ENCODE measurements at places on chromosomes 6 and 20.

- no peak for DNase-seq
Measured at GRCh38 chr6:31125162-31125561, 4.9 kb upstream of the CDSN start.

DNA sequence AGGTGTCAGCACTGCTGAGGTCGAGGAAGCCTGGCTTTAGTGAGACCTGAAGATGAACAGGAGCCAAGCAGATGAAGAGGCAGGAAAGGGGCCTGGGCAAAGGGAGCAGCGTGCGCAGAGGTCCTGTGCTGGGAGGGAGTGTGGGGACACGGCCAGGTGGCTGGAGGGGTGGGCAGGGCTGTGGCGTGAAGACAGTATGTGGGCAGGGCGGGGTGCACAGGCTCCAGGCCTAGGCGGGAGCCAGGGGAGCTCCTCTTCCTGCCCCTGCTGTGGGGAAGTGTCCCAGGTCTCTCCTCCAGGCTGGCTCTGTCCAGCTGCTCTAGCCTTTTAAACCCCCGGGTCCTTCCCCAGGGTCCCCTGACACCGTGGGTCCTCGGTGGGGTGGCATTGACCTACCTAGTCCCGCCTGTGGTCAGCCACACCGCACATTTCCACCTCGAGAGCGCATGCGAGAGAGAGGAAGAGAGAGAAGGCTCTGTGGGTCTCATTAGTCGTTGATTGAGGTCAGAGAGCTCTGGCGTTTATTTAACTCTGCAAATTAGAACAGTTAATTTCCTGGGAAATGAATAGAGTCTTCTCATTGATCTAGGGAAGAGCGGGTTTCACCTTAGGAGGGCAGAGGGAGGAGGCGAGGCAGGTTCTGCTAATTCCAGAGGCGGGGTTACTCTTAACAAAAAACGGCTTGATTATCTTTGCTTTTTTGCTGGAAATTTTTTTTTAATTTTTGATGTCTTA is 68.8 kb downstream of the CDH4 start:
- DNase-seq: no peak

DNA sequence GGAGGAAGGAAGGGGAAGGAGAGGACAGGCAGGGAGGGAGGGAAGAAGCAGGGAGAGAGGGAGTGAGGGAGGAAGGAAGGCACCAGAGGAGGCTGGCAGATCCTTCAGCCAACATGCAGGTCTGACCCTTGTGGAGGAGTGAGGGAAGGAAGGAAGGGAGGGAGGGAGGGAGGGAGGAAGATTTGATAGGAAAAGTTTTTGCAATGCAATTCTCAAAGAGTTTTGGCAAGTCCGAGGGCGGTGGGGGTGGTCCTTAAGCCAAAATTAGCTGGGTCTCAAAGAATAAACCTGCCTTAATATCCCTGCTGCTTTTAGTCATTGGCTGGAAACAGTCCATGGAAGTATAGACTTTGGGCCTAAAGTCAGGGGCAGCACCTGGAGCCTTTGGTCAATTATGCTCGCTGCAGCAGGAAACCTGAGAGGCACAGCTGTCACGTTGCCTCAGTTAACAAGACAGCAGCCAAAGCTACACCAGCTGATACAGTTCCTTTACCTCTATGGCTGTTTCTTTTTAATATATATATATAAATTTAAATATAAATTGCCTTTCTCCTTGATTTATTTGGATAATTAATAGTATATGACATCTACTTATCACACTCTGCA is 115.7 kb upstream of the RALGAPA2 start:
- DNase-seq: no peak

DNA sequence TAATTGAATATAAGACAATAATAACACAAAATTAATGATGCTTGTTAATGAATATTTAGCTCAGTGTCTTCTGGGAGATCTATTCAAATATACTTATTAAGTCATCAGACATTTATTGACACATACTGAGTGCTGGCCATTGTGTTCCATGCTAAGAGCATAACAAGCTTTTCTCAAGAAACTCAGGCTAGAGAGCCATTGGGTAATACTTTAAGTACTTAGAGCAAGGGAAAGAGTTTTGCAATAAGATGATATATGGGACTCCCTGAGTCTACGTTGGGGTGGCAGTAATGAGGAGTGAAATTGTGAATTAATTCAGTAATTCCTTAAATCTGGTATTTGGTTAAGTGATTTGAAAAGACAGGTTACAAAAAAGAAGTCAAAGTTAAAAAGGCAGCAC is 11.1 kb downstream of the TMEM200A start:
- no peak for DNase-seq

- DNase-seq: no peak
Measured at GRCh38 chr6:111590209-111590980, 15.3 kb downstream of the TRAF3IP2 start.

GRCh38 chr20:20931632-20932031 is 174.5 kb downstream of the LINC00237 start:
- no peak for DNase-seq

DNA sequence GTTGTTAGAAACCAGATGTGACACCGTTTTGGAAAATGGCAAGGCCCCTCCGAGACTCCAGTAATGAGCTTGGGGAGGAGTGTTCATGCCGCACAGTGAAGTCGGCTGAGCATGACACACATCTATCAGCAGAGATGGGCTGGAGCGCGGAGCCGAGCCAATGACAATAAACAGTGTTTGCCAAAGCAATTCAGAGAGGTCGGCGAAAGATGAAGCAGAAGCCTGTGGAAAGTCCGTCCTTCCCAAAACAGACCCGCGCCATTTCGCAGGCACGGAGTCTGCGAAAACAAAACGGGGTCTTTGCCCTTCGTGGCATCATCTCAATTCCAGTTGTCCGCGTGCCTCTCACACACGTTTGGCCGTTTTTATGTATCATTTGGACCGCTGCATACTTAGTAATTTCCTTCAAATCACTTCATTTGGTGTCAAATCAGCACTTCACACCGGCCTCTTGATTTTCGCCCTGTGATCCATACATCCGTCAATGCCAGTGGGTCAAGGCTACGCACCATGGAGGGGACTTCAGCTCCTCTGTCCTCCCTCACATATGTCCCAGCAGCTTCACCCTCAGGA is 71.3 kb downstream of the SULF2 start:
- no peak for DNase-seq

- DNase-seq: no peak
Measured at GRCh38 chr6:154622618-154623336, 110.4 kb upstream of the SCAF8 start.

GRCh38 chr6:137678451-137678850 is 184.3 kb upstream of the OLIG3 start:
- no peak for DNase-seq

DNA sequence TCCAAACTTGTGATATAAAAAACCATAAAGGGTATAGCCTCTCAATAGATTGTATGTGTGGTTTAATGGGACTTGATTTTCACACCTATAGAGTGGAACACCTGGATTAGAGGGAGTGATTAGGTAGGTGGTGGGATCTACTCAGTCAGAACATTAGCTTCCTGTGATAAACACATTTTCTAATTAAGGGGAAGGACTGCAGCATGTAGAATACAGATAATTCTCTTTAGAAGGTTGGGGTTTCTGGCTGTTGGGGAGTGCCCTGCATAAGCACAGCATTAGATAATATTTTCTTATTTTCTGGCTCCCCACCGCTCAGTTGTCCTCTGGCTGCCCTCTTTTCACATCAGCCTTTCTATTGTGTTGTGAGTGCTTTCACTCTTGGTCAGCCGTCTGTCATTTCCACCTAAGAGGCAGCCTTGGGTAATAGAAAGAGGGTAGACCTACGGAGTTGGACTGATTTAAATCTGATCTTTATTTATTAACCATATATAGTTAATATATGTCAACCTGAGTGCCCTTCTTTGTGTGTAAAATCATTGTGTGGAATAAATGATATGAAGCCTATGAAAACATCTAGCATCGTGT is 8.0 kb downstream of the CSE1L start:
- DNase-seq: no peak

GRCh38 chr6:120564779-120565178 is 769.5 kb downstream of the TBC1D32 start:
- no peak for DNase-seq

Data from cortex of kidney (tissue), 1 donor.